Central memory CD8-positive, alpha-beta T cell (primary cell): ENCODE measurements at places on chromosomes 2 and 18.

DNA sequence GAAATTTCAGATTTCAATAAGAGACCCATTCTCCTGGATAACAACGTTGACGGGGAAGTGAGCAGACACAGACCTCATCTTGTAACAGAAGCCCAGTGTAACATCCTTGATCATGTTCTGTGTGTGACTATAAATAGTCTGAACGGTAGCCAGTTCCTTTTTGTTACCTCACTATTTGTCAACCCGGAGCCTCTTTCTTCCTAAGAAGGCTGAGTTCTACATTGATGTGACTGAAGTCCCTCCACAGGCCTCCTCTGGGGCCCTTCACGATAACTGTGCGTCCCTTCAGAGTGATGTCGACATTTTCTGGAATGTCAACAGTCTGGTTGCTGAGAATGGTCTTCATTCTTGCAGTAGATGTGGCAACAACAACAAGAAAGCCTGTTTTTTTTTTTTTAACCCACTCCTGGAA, 6.3 kb upstream of the PLEKHM3 start:
- DNase-seq = no peak

DNA sequence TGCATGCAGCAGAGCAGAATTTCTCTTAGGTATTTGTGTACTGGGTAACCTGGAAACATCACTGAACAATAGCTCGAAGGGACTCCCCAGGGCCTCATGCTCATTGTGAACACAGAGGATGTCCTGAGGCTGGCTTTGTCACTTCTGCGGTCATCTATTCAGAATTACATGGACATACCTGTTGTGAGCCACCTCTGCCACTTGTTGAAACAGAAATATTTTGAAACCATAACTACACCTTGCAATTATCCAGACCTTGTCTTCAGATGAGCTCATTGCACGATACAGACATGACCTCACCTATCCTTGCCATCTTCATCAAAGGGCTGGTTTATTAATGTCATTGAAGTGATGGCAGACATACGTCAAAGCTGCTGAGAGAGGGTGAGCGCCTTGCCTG, 23.4 kb upstream of the CREG2 start:
- no peak for DNase-seq

GRCh38 chr18:6960656-6961055, 156.9 kb downstream of the LAMA1 start:
- DNase-seq = no peak

DNA sequence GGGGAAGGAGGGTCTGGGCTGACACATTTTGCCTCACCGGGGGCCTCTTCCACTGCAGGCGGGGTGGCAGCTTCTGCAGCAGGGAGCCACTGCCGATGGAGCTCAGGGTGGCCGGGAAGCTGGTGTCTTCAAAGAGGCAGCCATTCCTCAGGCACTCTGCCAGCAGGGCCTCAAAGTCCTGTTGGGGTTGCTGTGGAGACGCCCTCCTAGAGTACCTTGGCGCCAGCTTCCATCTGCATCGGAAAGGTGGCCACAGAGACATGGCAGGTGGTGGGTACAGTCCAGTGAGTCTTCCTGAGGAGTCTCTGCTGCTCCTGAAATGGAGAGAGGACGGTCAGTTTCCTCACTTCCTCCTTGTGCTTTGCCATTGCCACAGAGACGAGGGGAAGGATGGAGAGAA, 12.1 kb downstream of the CAPN14 start:
- DNase-seq = no peak

- DNase-seq = no peak
Observed at GRCh38 chr2:109257653-109258052, 128.6 kb downstream of the SH3RF3 start.

DNA sequence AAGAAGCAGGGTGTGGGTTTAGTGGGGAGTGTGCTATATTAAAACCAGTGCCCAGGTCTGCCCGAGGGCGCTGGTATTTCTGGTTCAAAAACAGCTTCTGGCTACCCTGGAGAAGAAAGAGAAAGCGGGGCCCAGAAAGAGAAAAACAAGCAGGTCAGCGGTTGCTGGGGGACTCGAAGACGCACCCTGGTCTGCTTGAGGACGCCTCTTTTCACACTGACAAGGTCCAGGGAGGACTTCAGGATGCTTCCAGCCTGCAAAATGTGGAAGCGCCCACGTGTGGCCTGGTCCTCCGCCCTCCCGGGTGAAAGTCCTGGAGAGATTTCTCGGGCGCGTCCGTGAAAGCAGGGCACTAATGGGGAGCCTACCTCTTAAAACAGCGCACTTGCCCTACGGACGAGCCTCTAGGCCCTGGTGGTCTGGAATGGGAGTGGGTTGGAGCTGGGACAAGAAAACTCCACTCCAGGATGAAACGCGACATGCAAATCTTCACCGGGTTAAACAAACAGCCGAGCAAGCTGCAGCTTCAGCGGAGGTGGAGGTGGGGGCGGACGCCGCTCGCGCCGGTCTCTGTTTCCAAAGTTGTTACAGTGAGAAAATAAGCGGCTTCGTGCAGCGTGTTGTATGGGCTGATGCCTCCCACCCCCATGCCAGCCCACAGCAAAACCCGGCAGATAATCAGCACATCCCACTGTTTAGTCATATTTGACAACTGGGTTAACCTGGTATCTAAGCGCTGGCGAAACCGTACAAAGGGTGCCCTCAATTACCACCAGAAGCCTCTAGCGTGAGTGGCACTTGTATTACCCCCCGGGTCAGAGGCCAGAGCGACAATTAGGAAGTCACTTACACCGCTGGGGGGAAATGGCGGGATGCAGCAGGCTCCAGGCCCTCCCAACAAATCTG, 1.1 kb upstream of the SP9 start:
- no peak for DNase-seq

DNA sequence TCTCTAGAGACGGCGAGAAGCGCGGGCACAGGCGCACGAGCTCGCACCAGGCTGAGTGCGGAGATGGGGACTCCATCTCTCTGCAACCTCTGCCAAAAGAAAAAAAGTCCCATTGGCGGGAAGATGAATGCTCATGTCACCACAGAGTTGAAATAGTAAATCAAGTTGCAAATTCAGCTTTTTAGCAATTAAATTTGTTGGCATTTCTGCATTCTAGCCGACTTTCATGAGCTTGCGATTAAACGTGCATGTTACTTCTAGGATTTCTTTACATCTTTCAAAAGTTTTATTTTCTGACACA, 588 bp downstream of the CHAC2 start:
- no peak for DNase-seq

GRCh38 chr2:53744395-53745065, 23.1 kb upstream of the CHAC2 start:
- DNase-seq = no peak

- DNase-seq = no peak
Observed at GRCh38 chr2:28004086-28004485, 113.6 kb downstream of the BABAM2 start.

GRCh38 chr2:2744107-2744506, 413.0 kb upstream of the MYT1L start:
- DNase-seq = no peak

- DNase-seq = no peak
Observed at GRCh38 chr2:3302421-3302750, 75.2 kb downstream of the EIPR1 start.

DNA sequence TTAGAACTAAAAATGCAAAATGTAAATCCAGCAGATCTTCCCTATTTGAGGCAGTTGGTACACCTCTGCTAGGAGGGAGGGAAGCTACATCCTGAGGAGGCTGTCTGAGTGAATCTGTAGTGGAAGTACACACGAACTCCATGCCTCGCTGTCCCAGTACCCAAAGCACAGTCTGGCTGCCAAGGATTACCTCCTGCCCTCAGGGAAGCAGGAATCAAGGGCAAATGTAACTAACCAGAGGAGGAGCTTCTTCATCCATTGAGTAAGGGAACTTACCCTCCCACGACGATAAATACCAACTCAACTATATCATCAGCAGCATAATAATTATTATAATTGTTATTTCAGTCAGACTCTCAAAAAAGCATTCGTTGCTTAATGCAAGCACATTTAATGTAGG, 2.1 kb downstream of the DHRS9 start:
- no peak for DNase-seq

DNA sequence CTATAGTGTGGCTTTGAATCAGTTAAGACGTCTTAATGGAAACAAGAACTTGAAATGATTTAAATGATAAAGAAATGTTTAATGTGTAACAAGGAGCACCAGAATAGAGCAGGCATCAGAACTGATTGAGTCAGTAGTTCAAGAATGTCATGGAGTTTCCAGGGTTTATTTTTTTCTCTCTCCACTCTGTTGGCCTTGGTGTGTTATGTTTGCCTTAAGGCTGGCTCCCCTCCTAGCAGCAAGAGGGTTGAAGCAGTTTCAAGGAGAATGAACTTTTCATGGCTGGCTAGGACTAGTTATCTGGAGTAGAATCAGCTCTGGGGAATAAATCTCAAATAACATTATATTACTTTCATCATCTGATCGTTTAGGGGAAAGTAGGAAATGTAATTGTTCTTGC, 13.4 kb upstream of the GLS start:
- no peak for DNase-seq

DNA sequence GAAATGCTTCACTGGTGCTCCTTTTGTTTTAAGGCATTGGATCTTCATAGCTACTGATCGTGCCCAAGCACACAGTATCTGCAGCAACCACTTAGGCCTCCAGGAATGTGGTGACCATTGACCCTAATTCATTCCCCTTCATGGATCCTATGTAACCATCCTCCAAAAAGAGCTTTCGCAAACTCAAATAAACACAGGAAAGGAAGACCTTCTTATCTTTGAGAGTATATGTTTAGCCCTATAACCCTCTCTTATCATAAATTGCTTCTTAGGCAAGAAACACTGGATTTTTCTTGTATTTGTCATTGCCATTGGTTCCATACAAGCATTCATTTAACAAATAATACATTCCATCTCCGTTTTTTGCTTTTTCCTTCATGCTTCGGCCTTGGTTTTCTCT, 4.1 kb upstream of the TTR start:
- no peak for DNase-seq

GRCh38 chr2:226031647-226032501, 632.4 kb downstream of the NYAP2 start:
- DNase-seq = no peak
